ENCODE measurements at places on chromosomes 12 and 14. TPM values are rescaled to one million over a fixed set of nuclear protein-coding genes. Genes with fewer than 3 reads are reported as not detected.

RTL1 gene
- not detected for polyA plus RNA-seq

RNASE2 gene
- polyA plus RNA-seq = 0.29 TPM

PKP2 gene
- 0.05 TPM for polyA plus RNA-seq

GPRC5D gene
- polyA plus RNA-seq = 1.1 TPM

SMIM41 gene
- not detected for polyA plus RNA-seq

TSPAN19 gene
- polyA plus RNA-seq = not detected

FGF23 gene
- not detected for polyA plus RNA-seq

ZNF385A gene
- 0.17 TPM for polyA plus RNA-seq

FLRT2 gene
- not detected for polyA plus RNA-seq

OS9 gene
- 72.4 TPM for polyA plus RNA-seq

SLC48A1 gene
- 12.7 TPM for polyA plus RNA-seq

TAS2R31 gene
- polyA plus RNA-seq = not detected

B4GALNT3 gene
- polyA plus RNA-seq = 1.7 TPM
